ENCODE measurements at places on chromosomes 16 and 17.

DNA sequence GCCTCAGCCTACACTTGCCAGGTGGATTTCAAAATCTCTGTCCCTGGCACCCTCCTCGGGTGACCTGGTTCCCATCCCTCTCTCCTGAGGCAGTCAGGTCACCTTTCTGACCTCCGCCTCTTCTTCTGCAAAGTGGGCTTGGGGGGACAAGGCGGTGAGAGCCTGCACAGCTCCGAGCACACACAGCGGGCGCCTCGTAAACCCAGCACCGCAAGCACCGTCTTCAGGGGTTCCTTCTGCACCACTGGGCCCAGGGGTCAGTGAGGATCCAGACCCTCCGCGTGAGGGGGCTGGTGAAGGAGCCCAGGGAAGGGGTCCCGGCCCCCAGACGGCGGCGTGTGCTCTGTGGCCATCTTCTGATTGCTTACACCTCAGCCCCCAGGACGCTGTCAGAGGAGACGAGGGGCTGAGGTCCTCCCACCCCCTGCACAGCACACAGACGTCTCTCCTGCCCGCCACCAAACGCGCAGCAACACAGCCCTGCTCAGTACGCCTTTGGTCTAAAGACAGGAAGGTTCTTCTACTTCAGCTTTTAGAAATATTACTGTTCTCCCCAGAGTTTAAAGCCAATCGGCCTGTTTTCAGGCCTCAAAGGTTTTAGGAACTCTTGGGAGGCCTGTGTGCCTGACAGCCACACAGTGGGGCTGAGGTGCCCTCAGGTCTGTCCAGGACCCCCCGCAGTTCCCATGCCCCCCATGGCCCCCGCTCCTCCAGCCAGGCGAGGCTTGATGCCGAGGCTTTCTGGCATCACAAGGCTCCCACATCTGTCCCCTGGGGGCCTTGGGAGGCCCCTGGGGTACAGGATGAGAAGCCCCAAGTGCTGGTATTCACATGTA, 2.7 kb downstream of the CBFA2T3 start:
- no peak for DNase-seq

DNA sequence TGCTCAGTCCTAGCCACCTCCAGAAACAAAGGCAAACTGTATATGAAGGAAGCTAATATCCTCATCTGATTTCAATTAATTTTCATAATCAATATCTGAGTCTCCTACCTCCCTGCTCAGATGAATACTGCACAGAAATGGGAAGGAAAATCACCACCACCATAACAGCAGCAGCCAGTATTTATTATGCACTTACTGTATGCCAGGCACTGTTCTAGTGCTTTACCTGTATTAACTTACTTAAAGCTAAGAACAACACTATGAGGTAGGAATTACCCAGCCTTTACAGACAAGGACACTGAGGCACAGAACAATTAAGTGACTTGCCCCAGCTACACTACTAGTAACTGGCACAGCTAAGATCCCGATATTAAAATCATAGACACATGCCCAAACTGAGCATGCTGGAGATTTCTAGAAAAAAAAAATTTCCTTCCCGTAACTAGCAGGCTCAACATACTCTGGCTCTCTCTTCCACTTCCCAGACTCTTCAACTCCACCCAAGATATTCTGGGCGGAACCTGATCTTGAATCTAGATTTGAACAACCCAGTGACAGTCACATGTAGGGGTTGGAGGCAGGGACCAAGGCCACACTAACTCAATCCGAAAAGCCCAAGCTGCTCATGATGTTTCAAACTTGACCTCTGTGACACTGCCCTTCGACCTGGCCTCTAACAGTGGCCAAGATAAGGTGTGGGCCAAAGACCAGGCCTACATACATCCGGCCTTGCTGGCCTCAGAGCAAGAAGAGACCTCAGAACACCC, 3.9 kb downstream of the TRIM25 start:
- no peak for DNase-seq

DNA sequence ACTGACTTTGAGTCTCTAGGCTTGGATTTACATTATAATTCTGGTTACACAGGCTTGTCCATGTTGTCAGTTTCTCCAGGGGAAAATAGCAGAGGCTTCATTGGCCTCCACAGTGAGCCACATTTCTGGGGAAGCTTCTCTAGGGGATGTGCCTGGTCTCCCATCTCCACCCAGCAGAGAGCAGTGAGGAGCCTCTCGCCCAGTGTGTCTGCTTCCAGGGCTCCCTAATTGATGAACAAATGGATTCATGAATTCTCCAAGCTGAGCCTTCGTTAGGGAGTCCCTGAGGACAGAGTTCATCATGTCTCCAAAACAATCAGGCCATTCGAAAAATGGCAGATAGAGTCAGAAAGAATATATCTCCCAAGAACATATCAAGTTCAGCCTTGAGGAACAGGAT, 162.4 kb upstream of the TOX3 start:
- DNase-seq: no peak

DNA sequence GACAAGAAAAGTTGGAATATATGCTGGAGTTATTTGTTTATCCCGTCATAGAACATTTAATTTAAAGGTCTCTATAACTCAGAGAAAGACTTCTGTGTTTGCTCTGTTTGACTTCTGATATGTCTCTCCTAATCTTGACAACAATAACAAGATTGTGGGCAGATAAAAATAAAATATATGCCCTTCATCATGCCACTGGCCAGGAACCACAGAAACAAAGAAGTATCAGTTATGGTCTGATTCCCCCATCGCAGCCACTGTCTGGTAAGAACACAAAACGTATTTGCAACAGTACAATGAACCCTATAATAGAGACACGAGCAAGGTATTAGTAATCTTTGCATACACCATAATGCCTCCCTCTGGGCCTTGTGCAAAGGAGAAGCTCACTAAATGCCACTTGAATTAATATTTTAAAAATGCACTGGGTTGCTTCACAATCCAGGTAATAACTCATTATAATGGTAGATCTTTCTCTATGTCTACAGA, 1498.3 kb downstream of the CDH11 start:
- DNase-seq: no peak

GRCh38 chr16:56684256-56684925, 2.1 kb downstream of the MT1X start:
- no peak for DNase-seq

- no peak for DNase-seq
These were observed 148.7 kb downstream of the KCNJ2 start for GRCh38 chr17:70318051-70318450.

DNA sequence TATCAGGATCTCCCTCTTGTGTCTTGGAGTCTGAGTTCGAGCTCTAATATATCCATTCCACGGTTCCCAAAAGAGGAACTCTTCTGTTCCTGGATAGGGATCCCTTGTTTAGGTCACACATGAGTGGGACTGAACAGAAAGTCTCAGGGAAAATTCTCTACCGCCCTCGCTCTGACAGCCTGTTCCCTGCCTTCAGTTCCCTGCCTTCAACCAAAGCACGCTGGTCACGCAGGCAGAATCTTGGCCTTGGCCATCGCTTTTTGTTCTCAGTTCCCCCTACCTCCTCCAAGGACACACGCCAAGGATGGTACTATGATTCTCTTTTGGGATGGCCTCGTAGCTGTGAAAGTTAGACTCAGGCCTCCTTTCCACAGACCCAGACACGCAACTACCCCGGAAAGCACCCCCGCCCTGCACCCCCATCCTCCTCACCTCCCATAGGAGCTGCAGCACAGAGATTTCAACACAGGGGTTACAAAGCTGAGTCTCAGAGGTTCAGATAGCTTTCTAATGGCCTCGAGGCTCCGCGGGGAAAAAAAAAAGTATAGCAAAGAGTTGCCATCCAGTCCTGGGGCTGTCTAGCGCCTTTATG, 1.5 kb upstream of the SHISA6 start:
- DNase-seq: no peak

- DNase-seq: no peak
These were observed 7.2 kb upstream of the KIFC3 start for GRCh38 chr16:57809276-57810196.

All from GF-D8 (cell line).